ENCODE measurements at places on chromosomes 6 and 20.

DNA sequence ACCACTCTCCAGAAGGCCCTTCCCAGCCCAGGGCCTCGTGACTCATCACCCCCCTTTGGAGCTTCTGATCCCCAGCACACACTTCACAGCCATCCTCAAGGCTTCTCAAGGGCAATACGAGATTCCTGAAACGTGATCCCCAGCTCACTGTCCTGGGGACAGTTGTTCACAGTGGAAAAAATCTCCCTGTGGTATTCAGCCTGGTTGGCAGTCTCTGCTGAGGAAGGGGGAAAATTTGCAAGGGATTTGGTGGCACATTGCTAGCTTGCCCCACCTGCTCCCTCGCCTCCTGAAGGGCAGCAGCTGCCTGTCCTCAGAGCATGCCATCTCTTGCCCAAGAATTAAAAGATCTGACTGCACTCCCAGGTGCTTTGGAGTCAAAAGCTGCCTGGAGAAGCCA is 20.7 kb upstream of the PKHD1 start:
- DNase-seq, result no peak

GRCh38 chr6:102417368-102417998 is 1024.0 kb downstream of the GRIK2 start:
- DNase-seq, result no peak

GRCh38 chr6:137697267-137697938 is 169.7 kb upstream of the TNFAIP3 start:
- DNase-seq, result no peak

- DNase-seq, result no peak
Observed at GRCh38 chr20:37243937-37244571, 17.6 kb downstream of the GHRH start.

DNA sequence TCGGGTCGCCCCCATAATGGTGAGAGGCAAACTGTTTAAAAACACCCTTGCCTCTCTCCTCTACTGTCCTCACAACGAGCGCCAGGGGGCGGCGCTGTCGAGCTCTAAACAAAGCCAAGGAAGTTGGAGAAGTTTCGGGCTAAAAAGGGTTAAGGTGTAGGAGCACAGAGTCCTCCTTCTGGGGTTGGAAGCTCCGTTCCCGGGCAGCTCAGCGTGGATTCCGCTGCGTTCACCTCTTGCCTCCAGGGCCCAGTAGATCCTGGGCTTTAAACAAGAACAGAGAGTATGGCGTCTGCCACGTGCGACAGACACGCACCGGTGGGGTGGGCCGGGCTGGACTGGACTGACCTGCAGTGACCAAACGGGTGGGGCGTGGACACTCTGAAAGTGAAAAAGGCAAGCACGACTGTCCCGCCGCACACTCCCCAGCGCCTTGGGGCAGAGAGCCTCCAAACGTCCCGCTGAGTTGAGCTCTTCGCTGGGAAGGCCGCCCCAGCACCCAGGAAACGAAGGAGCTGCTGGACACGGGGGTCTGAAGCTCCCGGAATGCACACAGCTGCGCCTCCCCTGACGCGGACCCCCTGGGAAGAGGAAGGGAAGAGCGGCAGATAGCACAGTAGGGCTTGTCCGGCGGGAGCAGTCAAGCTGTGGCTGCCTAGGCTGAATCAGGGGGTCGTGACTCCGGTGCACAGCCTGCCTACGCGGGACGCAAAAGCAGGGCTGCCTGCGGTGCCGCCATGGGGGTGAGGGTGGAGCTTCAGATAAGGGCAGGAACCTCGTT is 1.6 kb upstream of the THBD start:
- no peak for DNase-seq

GRCh38 chr20:51326201-51326819 is 216.2 kb downstream of the NFATC2 start:
- DNase-seq, result peak; percentile 6

GRCh38 chr20:51098284-51098810 is 75.4 kb upstream of the KCNG1 start:
- DNase-seq, result no peak
